ENCODE measurements at places on chromosomes 13 and 19.

DNA sequence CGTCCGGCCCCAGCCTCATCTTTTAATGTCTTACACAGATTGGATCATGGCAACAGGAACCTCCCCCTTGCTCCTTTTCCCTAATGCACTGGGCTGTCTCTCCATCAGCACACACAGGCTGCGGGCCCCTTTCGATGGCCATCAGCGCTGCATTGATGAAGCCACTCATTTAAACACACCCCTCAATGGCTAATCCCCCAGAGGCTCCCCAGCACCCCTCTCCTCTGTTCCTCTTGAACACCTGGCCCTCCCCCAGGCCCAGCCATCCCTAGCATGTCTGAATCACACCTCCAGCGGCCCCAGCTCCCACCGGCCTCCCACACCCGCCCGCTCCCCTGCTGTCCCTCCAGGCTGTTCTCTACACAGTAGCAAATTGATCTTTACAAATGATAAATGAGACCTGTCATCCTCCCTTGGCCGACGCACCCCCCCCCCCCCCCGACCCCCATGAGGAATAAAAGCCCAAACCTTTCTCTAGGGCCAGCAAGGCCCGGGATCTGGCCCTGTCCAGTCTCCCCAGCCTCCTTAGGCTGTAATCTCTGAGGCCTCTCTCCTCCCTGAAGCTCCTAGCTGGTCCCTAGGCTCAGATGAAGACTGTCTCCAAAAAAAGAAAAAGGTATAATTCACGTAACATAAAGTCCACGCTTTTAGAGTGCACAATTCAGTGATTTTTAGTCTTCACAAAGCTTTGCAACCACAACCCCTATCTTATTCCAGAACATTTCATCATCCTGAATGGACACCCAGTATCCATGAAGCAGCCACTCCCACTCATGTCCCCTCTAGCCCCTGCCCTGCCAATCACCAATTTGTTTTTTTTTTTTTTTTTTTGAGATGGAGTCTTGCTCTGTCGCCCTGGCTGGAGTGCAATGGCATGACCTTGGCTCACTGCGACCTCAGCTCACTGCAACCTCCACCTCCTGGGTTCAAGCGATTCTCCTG lies 7.4 kb downstream of the RPL28 start:
- DNase-seq = no peak

- no peak for DNase-seq
Measured at GRCh38 chr19:46378268-46378667, 31.4 kb downstream of the PPP5C start.

DNA sequence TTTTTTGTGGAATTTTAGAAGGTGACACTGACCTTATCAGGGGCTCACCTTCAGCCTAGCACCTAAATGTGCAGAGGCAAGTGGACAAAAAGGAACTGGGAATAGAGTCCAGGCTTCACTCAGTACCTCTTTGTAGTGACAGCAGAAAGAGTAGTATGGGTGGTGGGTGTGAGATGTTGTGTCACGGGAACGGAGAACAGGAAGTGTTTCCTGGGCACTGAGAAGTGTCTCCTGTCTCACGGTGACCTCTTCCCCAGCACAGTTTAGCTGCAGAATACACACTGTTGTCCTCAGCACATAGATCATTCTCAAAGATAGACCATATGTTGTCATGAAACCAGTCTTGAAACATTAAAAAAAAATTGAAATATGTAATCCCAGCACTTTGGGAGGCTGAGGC lies 17.5 kb upstream of the LGALS14 start:
- DNase-seq = no peak

GRCh38 chr19:15445227-15445605 lies 4.5 kb downstream of the WIZ start:
- no peak for DNase-seq

DNA sequence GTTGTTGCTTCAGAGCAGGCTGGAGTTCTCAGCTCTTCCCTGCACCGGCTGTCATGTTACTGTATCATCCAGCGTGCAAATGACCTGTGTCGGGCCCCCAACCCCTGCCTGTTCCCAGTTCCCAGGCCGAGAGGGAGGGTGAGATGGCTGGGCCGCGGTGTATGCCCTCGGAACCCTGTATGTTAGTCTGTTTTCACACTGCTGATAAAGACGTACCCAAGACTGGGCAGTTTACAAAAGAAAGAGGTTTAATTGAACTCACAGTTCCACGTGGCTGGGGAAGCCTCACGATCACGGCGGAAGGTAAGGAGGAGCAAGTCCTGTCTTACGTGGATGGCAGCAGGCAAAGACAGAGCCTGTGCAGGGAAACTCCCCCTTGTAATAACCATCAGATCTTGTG lies 10.9 kb downstream of the TMEM255B start:
- DNase-seq = no peak

- DNase-seq = no peak
Measured at GRCh38 chr13:111270126-111270525, 50.3 kb upstream of the TEX29 start.

GRCh38 chr13:64718116-64718515 lies 2512.0 kb downstream of the PCDH9 start:
- DNase-seq = no peak

DNA sequence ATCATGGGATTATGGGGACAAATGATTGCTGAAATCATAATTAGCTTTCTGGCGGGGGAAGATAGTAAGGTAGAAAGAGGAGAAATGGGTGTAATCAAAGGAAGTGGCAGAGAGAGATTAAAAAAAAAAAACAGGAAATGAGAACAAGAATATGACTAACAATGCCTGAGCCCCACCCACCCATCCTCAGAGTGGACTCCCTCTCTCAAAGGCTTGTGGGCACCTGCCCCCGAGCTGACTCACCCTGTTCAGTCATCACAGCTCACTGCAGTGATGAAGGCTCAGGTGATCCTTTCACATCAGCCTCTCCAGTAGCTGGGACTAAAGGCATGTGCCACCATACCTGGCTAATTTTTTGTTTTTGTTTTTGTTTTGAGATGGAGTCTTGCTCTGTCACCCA lies 26.4 kb upstream of the TPT1 start:
- DNase-seq = peak; percentile 93

DNA sequence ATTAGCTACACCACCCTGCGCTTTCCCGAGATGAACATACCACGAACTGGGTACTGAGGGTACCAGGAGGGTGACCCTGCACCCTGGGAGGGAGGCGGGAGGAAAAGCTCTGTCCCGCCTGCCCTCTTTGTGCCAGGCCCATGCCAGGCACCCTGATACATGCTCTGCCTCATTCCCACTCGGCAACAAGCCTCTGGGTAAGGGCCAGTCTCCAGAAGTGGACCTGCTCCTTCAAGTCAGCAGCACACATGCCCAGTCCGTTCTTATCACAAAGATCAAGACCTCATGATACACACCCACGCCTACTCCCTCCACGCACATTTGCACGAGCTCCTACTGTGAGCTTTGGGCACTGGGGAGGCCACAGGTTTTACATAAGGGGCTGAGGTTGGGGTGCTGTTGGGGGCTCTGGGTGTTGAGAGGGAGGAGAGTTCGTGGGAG lies 2.0 kb upstream of the FFAR1 start:
- DNase-seq = no peak

GRCh38 chr13:23443110-23443509 lies 9.6 kb upstream of the SACS start:
- no peak for DNase-seq

DNA sequence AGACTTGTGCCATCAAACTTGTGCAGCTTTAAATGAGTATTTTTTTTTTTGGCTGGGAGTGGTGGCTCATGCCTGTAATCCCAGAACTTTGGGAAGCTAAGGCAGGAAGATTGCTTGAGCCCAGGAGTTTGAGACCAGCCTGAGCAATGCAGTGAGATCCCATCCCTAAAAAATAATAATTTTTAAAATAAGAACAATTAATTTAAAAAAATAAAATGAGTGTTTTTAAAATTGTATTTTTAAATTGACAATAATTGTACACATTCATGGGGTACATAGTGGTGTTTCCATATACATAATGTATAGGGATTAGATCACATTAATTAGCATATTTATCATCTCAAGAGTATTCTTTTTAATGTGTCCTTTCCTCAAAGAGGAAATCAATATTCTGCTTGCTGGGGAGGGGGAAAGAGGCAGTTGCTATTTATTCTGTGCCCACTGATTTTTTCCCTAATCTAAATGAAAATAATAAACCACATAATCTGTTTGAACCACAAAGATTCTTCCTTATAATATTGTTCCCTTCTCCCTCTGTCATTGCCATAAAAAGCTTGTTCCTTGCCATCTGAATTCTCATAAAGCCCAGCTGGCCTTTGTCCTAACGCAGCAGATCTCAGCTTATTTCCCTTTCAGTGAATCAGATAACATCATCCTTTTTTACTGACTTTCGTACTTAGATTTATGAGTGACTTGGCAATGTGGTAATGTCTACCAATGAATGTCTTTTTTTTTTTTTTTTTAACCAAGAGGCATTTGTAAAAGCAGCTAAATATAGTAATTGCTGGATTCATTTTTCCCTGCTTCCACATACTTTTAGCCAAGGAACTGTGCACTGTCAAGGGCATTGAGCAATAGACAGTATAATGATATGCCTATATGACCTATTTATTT lies 81.8 kb upstream of the RUBCNL start:
- DNase-seq = peak; percentile 14

DNA sequence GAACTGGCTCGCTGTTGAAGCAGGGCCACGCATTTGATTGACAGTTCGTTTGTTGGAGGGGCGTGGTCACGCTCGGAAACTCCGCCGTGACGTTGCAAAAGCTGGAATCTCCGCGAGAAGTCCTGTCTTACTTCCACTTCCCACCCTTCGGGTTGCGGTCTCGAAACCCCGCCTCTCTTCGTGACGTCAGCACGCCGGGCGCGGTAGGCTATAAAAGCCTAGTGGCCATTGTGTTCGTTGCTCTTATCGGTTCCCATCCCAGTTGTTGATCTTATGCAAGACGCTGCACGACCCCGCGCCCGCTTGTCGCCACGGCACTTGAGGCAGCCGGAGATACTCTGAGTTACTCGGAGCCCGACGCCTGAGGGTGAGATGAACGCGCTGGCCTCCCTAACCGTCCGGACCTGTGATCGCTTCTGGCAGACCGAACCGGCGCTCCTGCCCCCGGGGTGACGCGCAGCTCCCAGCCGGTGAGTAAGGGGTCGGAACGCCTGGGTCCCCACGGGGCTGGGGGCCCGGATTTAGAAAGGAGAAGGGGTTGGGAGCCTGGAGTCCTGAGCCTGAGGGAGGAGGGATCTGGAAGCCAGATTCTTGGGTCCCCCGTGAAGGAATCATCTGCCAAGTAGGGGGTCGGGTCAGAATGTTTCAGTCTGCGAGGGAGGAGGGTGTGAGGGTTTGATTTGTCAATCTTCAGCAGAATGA lies at the start of gene PPP1R15A:
TSS of gene PPP1R15A (plus strand) at position 240 of the 702 bp plus-strand sequence. CDS start 813 bp downstream, outside the sequence.
- peak; percentile 98 for DNase-seq

DNA sequence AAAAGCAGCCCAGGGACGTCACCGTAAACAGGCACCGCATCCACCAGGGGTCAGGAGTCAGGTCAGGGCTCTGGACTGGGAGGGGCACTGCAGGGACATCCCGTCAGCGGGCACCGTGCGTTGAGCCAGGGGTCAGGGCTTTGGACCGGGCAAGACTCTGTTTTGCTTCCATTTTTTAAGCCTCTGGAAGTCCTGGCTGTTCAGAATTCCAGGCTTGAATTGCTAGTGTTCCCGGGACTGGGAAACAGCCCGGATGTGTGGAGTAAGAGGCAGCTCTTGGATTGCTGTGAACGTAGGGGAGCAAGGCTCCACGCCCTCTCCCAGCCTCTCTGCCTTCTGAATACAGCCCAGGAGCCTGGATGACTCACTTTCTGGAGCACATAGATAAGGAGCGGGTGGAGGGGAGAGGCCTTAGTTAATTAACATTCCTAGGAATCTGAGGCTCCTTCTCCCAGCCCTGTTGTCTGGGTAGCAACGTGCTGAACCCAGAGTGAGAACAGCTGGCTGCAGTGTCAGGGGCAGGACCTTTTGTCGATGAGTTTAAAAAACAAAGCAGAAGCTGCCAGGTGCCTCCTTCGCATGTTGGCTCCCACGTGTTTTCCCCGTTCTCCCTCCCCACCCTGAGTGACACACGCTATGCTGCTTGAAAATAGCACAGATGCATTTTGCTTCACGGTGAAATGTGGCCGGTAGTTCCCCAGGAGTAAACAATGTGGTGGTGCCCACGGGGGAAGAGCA lies 21.9 kb downstream of the ATP11A start:
- no peak for DNase-seq

DNA sequence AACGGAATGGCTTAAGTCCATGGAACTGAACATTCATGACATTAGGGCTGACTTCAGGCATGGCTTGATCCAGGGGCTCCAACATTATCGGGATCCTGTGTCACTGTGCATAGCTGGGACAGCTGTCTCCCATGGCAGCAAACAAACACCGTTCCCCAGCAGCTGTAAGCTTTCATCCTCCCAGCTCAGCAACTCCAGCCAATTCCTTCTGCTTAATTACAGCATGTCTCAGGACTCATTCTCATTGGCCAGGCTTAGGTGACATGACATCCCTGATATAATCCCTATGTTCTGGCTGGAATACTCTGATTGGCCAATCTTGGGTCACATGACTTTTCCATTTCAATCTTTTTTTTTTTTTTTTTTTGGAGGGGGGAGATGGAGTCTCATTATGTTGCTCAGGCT lies 10.9 kb upstream of the TLE5 start:
- DNase-seq = no peak

DNA sequence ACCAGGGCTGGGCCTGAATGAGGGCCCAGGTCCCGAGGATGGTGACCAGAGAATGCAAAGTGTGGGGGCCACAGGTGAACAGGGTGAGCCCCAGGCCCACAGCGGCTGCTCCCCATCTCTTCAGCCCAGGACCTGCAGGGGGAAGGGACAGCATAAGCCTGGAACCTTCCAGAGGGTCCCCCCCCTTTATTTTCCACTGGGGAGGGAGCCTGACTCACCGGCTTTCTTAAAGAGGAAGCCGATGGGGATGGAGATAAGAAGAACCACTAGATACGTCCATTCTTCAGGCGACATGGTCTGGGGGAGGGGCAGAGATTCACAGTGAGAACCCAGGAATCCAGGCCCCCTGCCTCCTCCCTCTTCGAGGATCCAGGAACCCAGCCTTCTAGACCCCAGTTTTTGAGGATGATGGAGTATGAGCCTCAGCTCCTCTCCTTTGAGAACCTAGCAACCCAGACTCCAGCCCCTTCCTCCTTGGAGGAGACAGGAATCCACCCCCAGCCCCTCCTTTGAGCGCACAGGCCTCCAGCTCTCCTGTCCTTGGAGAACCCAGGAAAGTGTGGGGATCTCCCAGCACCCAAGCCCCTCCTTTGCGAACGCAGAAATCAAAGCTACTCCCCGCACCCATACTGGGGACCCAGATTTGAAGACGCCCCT lies 1.0 kb downstream of the MBOAT7 start:
- no peak for DNase-seq

DNA sequence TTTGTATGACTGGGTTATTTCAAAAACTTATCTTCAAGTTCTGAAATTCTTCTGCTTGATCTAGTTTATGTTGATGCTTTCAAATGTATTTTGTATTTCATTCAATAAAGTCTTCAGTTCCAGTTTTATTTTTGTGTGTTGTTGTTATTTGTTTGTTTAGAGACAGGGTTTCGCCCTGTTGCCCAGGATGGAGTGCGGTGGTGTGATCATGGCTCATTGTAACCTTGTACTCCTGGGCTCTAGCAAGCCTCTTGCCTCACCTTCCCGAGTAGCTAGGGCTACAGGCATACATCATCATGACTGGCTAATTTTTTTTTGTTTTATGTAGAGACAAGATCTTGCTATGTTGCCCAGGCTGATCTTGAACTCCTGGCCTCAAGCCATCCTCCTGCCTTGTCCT lies 40.3 kb upstream of the ARHGEF7 start:
- DNase-seq = no peak
